ENCODE measurements at places on chromosomes 13 and 19.

DNA sequence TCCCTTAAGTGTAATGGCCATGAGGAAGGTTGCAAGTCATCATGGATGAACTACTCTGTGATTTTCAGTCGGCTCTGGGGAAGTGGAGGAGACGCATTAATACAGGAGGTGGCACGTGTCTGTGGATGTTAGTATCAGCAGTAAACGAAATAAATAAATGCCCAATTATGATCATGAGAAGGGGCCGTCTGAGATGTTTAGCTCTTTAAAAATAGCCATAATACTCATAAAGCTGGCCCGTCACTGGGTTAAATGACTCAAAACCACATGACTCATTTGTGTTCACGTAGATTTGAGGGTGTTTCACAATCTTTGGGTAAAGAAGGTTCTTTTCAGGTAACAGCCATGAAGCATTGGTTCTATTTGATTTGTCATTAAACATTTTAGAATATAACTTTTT is 620.6 kb downstream of the GPC6 start:
- peak; percentile 8 for DNase-seq

DNA sequence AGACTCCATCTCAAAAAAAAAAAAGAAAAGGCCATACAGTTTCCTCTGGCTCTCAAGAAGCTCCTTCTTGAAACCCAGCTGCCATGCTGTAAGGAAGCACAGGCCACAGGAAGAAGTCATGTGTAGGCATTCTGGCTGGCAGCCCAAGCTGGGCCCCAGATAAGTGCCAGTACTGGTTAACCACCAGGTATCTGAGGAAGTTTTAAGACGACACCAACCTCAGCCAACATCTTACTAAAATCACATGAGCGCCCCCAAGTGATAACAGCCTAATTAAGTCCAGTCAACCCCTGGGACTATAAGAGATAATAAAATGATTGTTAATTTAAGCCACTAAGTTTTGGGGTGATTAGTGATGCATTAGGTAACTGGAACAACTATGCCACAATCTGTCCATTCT is 27.4 kb upstream of the AKT2 start:
- no peak for DNase-seq

- DNase-seq: no peak
Observed at GRCh38 chr13:25171170-25171516, 945 bp downstream of the AMER2 start.

DNA sequence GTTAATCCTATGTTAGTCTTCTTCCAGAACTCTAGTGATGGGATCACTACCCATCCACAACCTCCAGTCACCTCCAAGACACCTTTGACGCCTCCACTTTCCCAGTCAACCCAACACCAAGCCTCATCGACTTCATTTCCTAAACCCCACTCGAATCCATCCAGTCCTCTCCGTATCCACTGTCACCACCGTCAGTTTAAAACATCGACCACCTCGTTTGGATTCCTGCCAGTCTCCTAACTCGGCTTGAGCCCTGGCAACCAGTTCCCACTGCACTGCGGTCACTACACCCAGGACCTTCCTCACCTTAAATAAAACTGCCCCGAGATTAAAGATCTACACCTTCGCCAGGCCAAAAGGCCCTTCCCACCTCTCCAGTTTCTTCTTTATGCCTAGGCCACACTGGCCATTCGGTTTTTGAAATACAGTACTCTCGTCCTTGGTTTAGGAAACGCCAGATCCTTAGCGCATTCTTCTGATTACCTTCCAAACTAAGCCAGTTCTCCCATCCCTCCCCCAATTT is 1.2 kb downstream of the MTIF3 start:
- no peak for DNase-seq

DNA sequence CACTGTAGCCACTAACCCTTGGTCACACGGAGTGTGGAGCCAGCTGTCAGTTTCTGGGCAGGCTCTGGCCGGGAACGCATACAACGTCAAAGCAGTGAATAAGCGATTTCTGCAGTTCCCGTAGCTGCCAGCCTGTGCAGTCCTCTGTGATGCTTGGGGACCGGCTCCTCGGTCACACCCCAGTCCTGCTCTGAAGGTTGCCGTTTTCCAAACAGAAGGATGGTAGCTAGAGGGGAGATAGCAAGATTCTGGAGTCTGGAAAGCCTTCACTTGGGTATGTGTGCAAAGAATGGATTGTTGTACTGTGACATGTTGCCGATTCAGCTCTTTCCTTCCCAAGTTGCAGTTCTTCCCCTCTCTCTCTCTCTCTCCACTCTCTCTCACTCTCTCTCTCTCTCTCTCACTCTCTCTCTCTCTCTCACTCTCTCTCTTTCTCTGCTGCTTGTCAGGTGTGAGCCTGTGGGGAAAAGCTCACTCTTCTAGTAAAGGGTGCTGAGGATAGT is 38.7 kb upstream of the C1QTNF9 start:
- no peak for DNase-seq

DNA sequence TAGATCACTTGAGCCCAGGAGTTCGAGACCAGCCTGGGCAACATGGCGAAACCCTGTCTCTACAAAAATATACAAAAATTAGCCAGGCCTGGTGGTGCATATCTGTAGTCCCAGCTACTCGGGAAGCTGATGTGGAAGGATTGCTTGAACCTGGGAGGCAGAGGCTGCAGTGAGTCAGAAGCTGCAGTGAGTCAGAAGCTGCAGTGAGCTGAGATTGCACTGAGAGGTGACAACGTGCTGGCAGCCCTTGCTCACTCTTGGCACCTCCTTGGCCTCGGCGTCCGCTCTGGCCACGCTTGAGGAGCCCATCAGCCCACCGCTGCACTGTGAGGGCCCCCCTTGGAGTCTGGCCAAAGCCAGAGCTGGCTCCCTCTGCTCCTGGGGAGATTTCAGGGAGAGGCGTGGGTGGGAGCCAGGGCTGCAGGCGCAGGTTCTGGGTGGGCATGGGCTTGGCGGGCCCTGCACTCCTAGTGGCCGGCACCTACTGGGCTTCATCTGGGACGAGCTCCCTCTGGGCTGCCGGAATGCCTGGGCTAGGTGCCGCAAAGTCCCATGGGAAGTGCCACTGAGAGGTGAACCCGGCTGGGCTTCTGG is 39.5 kb upstream of the RPL21 start:
- peak; percentile 24 for DNase-seq

DNA sequence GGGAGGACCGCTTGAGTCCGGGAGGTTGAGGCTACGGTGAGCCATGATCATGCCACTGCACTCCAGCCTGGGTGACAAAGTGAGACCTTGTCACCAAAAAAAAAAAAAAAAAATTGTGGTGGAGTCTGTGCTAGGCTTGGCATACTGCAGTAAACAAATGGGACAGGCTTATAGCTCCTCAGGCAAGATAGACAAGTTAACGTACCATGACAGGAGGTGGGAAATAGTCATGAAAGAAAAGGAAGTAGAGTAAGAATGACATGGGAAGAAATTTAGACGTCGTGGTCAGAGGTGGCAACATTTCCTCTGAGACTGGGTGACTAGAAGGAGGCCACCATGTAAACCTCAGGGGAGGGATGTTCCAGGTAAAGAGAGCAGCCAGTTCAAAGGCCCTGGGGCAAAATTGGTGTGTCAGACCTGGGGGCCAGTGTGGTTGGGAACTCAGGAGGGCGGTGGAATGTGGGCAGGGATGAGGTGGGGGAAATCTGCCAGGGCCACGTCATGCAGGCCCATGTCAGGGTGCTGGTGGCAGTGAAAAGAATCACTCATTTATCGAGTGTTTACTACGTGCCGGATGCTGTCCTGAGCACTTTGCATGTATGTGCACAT is 5.6 kb downstream of the SNRPA start:
- no peak for DNase-seq

- DNase-seq: no peak
Observed at GRCh38 chr19:42433503-42434260, 6.5 kb upstream of the LIPE start.

DNA sequence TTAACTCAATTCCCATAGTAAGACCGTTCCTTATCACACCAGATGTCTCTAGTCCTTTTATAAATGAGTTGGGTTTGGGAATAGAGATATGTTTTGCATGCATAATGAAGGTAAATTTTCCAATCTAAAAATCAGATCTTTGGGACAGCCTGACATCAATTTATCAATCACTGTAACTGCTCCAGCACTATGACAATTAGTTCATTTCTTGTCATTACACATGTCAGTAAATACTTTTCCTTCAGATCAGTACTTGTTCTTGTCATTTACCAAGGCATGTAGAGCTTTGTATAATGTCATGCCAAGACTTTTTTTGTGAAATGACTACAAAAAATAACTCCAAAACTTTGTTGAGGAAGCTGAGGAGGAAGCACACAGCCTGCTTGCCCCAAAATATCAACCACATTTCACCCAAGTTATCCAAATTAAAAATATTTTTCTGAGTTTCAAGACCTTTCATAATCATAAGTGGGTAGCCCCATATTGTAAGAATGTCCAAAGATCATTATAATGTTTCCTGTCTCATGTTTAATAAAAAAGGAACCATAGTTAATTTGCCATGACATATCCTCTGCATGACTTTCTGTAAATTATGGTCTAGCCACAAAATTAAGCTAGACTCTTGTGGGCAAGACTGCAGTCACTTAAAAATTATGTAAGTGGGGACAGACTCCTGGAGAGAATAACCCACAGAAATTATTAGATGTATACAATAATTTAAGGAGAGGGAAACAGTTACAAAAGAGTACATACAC is 586.8 kb downstream of the TBC1D4 start:
- no peak for DNase-seq

DNA sequence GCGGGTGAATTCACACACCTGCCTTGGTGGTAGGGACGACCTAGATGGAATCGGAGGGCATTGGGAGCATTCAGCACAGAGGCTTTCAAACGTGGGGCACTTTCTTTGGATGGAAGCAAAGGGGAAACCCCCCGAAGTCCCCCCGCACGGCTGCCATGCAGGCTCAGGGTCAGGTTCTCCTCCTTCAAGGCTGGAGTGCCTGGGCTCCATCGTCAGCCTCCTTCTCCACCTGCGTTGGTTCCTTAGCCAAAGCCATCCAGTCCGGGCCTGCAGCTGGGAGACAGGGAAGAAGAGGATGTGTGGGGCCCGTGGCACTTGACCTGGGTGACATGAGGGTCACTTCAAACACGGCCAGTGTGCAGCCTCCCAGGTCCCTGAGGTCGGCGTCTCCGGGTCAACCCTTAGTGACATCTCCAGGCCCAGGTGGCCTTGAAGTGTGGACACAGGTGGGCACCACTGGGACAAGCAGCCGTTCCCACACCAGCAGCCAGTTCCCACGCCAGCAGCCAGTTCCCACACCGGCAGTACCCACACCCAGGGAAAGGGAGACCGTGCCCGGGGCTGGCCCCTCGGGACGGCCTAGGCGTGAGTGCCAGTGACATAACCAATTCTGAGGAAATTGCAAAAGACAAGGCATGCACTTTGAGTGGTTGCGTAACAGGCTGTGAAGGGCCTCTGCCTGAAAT is 116.0 kb downstream of the SOX1 start:
- DNase-seq: no peak

- DNase-seq: no peak
Observed at GRCh38 chr19:18809149-18809868, 18.2 kb upstream of the COMP start.
